ENCODE measurements at places on chromosomes 5 and 9.
A peak's percentile ranks its signal among the peaks of the same experiment; 100 is the strongest.

GRCh38 chr9:74369844-74370243 lies 127.3 kb upstream of the RORB start:
- no peak for DNase-seq

GRCh38 chr5:121164632-121165031 lies 687.0 kb upstream of the FTMT start:
- peak; percentile 80 for DNase-seq

DNA sequence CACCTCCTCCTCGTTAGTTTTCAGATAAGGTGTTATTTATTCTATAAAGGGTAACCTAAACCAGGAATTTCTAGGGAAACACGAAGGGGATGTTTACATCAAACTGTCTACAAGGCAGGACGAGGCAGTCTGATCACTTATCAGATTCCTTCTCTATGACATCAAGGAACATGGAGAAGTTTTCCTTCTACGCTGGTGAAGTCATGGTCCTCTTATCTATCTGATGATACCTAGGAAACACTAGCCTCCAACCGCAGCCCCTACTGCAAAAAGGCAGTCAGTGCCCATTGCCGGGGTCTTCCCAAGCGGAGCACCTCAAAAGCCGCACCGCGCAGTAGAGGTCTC lies 1.5 kb downstream of the MPDZ start:
- no peak for DNase-seq

DNA sequence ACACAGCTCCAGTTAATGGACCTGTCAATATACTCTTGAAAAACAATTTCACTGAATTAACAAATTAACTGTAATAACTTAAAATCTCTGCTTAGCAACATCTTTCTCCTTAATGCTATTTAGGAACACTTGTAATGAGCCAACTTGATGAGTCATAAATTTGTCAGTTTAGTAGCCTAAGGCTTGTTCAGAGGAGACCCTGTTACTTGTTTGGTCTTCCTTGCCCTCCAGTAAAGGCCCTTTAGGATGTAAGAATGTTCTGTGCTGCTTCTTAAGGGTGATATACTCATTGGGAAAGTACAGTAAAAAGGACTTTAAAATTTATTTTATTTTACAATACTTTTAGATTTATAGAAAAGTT lies 11.4 kb upstream of the MATR3 start:
- no peak for DNase-seq

- peak; percentile 41 for DNase-seq
Measured at GRCh38 chr5:174935854-174936474, 211.6 kb downstream of the MSX2 start.

DNA sequence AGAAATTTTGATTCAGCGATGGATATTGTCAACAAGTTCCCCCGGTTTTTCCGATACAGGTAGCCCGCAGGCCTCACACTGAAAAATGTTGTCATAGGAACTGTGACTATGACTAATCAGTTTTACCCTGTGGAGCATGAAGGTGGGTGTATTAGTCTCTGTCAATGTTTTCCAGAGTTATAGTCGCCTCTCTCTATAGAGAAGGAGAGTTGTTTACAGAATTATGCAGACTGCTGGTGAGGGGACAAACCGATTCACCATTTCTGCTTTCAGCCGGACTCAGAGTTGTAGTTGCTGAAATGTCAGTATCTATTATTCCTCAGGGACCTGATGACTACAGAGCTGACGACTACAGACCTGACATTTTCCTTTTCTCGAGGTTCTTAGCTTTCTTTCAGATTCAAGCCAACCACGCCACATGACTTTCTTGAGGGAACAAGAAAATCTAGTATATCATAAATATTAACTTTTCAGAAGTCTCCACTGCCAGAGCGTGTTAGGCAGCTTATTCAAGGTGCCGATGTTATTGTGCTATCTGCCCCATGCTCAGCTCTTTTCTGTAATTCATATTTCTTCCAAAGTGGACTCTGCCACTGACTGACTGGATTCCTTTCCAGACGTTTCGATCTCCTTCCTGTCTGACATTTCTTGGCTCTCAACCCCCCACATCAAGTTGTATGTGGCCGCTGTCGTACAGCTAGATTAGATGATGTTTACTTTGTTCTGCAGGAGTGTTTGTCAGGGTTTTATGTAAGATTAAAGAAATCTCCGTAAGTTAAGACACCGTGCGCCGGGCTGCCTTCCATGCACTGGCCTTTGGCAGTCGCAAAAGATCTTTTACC lies 178.1 kb downstream of the FGF1 start:
- DNase-seq, result no peak

- DNase-seq, result peak; percentile 100
Measured at GRCh38 chr9:10026443-10026984, 586.3 kb downstream of the PTPRD start.

GRCh38 chr9:137301081-137301947 lies 757 bp downstream of the NRARP start:
- peak; percentile 90 for DNase-seq

GRCh38 chr5:102090770-102091169 lies 205.3 kb downstream of the SLCO4C1 start:
- DNase-seq, result peak; percentile 74

DNA sequence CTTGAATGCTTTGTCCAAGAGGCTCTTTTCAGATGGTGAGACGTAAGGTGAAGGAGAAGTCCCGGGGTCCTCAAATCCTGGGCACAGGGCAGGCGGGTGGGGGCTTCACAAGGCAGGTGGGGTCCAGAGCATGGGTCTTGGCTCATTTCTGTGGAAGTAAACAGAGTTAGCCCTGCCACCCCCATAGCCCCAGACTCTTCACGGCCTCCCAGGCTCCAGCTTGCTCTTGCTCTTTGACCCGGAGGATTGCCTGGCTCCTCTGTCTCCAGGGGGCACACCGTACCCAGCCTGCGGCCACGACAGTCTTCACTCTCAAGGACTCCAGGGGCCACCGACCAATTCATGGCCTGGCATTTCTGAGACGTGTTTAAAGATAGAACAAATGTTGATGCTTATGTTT lies 28.8 kb upstream of the POMT1 start:
- no peak for DNase-seq

DNA sequence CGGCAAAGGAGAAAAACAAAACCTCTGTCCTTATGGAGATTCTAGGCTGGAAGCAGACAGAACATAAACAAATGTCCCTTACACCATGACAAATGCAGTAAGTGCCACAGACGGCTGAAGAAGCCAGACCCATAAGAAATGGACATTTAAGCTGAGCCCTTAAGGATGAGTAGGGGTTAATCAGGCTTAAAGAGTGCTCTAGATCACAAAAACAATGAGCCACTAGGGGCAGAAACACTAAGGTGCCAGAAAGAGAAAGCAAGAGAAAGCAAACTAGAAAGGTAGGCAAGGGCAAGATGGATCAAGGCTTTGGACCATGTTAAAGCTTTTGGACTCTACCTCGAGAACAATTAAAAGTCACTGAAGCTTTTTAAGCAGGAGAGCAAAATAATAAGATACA lies 326.9 kb upstream of the WWC1 start:
- DNase-seq, result no peak

DNA sequence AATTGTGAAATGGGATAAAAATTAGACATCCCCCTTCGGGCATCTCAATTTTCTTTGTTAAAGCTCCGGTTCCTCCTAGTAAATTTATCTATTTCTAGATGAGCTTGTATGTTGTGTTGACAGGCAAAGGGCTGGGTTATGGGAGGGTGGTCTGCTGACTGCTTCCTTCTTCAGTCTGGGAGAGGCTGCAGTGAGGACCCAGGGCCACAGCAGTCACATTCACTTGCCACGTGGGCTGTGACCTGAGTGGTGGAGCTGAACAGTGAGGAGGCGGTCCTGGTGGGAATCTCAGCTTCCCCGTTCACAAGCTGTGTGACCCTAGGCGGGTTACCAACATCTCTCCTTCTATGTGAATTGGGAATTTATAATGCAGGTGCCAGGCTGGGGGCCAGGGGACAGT lies 57.5 kb upstream of the RXRA start:
- no peak for DNase-seq

GRCh38 chr5:73152411-73153388 lies 20.3 kb upstream of the TMEM174 start:
- no peak for DNase-seq

GRCh38 chr9:89077519-89077918 lies 86.3 kb downstream of the S1PR3 start:
- peak; percentile 85 for DNase-seq

GRCh38 chr5:116671211-116671736 lies 96.7 kb upstream of the SEMA6A start:
- no peak for DNase-seq

GRCh38 chr9:75653750-75654149 lies 236.7 kb upstream of the PCSK5 start:
- DNase-seq, result no peak

GRCh38 chr5:160263326-160263855 lies 34.1 kb downstream of the FABP6 start:
- DNase-seq, result no peak

- peak; percentile 52 for DNase-seq
Measured at GRCh38 chr5:154850255-154851062, at the start of gene FAXDC2. Gene FAXDC2 (minus strand): TSS chr5:154850603. CDS start chr5:154838178, 12,425 bp downstream.

DNA sequence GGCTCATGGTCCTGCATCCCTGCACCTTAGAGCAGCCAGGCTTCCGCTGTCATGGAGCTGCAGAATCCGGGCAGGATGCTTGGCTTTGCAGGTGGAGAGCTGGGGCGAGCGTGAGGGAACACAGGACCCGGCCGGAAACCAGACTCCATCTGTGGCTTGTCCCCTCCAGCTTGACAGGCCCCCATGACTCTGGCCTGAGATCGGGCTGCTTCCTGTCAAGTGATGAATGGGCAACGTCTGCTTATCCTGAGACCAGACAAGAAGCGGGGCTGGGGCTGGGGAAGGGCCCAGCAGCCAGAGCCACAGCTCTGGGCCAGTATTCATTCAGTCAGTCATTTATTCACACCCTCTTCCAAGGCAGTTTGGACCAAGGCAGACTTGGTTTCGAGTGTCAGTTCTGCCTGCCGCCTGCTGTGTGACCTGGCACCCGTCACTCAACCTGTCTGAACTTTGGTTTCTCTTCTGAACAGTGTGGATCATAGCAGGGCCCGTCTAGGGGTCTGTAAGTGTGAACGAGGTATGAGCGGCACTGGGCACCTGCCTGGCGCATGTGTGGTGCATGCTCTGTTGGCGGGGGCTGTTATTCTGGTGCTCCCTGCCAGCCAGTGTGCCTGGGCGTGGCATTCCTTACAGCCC lies 37.5 kb downstream of the NEK6 start:
- DNase-seq, result no peak

DNA sequence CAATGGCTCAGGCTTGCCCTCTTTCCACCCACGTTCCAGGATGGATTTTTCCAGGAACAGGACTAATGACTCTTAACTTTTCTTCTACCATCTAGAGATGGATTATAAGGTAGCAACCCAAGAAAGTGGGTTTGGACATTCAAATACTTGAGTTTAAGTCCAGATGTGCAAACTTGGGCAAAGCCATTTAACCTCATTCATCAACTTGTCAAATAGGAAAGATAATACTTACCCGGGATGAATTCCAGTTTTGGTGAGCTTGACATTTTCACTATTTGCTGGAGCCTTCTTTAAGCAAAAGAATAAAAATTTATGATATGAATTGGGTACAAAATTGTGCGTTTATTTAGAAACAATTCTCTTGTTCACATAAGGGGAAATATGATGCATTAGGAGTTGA lies 44.3 kb upstream of the ZBED3 start:
- DNase-seq, result no peak

DNA sequence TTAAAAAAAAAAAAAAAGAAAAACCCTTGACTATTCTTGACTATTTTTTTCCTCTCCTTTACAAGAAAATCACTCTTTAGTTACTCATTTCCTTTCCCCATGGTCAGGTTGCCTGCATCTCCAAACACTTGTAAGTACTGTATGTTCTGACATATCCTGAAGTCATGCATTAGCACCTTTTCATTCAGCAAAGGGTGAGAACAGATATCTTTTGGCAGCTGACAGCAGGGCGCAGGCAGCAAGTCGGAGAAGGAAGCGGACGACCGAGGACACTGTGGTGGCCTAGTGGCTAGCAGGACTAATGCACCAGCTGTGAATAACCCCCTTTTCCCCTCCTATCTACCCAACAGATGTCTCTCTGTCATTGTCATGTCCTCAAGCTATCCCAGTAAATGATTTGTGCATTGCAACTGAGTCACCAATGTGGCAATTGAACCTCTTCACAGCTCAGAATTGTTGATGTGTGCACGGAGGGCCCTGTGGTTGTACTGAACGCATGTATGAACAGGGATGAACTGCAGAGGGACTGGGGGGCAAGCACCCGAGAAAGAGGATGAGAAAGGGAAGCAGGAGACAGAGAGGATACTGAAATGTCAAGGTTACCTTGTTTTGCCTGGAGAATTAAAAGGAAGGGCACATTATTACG lies 996.0 kb upstream of the ARRDC3 start:
- DNase-seq, result no peak

GRCh38 chr5:44390351-44390750 lies 1.1 kb upstream of the FGF10 start:
- DNase-seq, result no peak

- peak; percentile 46 for DNase-seq
Measured at GRCh38 chr5:24732184-24732583, 87.4 kb upstream of the CDH10 start.

- peak; percentile 76 for DNase-seq
Measured at GRCh38 chr9:110183208-110184145, 24.5 kb downstream of the C9orf152 start.

- DNase-seq, result no peak
Measured at GRCh38 chr9:14715102-14715501, 7.4 kb downstream of the CER1 start.

DNA sequence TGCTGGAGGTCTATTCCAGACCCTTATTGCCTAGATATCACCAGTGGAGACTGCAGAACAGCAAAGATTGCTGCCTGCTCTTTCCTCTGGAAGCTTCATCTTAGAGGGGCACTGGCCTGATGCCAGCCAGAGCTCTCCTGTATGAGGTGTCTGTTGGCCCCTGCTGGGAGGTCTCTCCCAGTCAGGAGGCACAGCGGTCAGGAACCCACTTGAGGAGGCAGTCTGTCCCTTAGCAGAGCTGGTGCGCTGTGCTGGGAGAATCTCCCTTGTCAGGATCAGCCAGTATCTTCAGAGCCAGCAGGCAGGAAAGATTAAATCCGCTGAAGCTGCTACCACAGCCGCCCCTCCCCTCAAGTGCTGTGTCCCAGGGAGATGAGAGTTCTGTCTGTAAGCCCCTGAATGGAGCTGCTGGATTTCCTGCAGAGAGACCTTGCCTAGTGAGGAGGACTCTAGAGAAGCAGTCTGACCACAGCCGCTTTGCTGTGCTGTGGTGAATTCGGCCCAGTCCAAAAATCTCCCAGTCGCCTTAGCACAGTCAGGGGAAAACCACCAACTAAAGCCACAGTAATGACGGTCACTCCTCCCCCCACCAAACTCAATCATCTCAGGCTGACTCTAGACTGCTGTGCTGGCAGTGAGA lies 124.1 kb downstream of the JAKMIP2 start:
- peak; percentile 47 for DNase-seq

Data from OCI-M1 (cell line).